Epithelial cell of prostate (primary cell): ENCODE measurements at places on chromosomes 7 and 10.

GRCh38 chr10:44934416-44935200, 23.5 kb downstream of the TMEM72 start:
- no peak for DNase-seq

- no peak for DNase-seq
Measured at GRCh38 chr7:4195660-4196059, 486.4 kb upstream of the FOXK1 start.

- no peak for DNase-seq
Measured at GRCh38 chr7:151843181-151843580, 33.7 kb downstream of the PRKAG2 start.

- DNase-seq: no peak
Measured at GRCh38 chr10:75408509-75408875, 6.9 kb upstream of the ZNF503 start.

DNA sequence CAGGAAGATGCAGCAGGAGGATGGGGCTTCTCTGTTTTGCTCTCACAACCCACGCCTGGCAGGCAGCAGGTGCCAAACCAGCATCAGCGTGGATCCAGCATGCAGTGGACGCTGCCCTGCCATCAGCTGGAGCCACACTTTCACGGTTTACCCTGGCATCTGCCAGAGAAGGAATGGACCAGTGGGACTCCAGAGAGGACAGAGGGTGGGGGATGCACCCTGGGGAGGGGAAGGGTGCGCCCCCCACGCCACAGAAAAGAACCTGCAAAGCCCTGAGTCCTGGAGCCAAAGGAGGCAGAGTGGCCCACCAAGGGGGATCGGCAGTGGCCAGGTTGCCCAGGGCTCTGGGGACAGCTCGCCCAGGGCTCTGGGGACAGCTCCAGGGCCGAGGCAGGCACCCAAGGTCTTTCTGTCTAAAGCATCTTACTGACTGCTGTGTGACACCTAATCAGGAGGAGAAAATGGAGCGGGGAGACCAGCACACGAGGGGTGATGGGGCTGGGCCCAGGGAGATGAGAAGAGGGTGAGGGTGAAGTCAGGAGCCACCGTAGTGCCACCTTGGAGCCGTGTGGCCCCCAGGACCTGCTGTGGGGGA, 225.1 kb downstream of the DNAJB6 start:
- no peak for DNase-seq

DNA sequence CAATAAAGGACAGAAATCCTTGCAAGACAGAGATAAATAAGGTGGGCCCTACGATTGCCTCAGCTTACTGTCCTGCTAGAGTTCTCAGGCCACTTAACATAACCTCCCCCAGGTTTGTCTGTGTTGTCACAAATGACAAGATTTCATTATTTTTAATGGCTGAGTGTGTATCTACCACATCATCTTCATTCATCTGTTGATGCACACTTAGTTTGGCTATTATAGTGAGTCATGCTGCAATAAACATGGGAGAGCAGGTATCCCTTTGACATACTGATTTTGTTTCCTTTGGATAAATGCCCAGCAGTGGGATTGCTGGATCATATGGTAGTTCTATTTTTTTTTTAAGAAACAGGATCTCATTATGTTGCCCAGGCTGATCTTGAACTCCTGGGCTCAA, 60.6 kb downstream of the PRTFDC1 start:
- peak; percentile 52 for DNase-seq

DNA sequence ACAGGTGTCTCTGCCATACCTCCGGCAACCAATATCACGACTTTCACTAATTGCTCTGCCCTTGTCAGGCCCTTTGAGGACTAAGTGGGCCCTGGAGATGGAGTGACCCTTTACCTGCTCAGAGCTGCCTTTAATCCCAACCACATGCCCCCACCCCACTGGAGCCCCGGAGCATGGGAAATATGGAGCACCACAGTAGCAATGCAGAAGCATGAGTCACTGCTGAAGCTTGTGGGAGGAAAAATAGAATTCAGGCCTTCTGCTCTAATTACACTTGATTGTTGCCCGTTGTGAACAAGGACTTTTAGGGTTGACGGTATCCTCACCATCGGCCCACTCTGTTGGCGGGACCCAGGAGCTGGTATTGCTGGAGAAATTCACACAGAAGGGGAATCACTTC, 52.5 kb upstream of the FRMD4A start:
- no peak for DNase-seq

- DNase-seq: no peak
Measured at GRCh38 chr10:92757066-92757710, 67.4 kb downstream of the HHEX start.

DNA sequence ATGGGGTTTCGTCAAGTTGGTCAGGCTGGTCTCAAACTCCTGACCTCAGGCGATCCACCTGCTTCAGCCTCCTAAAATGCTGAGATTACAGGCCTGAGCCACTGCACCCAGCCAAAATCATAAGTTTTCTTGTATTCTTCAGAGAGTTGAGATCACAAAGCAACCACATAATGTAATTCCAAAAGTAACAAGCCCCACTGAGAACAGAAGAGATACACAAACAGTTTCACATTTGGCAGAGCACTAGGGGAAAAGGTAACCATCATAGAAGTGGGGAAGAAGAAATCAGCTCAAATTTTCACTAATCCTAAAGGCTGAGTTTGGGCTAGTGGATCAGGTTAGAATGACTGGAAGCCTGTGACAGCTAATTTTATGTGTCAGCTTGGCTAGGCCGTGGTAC, 5.4 kb upstream of the CEP41 start:
- DNase-seq: no peak

DNA sequence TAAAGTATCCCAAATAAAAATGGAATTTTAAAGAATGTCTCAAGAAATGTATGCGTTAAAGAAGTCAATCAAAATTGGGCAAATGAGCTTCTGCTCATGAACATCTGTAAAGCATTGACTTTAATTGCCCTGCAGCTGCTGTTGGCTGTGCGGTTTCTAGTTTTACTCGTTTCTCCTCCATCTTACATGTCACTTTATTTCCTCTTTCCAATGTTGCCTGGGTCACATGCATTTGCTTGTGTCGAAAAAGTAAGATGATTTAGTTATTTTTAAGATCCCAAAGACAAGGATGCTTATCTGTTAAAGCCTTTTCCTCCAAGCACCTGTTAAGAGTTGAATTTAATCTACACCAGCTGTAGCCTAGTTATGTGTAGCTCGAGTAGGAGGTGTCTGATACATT, 310.4 kb downstream of the EXOC4 start:
- DNase-seq: no peak

GRCh38 chr10:75400771-75401568, 594 bp downstream of the ZNF503 start:
- no peak for DNase-seq

- DNase-seq: no peak
Measured at GRCh38 chr10:48309711-48310226, 3.3 kb downstream of the MAPK8 start.

- no peak for DNase-seq
Measured at GRCh38 chr7:108245523-108246226, 115.5 kb upstream of the LAMB4 start.

- DNase-seq: no peak
Measured at GRCh38 chr10:3772361-3773171, 12.4 kb downstream of the KLF6 start.

DNA sequence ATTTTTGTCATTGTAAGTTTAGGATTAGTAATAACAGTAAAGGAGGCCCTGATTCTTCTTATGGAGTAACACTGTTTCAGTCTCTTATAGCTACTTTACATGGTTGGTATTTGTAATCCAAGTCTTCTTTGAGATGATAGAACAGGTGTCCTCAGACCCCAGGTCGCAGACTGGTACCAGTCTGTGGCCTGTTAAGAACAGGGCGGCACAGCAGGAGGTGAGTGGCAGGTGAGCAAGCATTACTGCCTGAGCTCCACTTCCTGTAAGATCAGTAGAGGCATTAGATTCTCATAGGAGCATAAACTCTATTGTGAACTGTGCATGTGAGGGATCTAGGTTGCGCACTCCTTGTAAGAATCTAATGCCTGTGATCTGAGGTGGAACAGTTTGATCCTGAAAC, 77.3 kb downstream of the STK31 start:
- DNase-seq: no peak

DNA sequence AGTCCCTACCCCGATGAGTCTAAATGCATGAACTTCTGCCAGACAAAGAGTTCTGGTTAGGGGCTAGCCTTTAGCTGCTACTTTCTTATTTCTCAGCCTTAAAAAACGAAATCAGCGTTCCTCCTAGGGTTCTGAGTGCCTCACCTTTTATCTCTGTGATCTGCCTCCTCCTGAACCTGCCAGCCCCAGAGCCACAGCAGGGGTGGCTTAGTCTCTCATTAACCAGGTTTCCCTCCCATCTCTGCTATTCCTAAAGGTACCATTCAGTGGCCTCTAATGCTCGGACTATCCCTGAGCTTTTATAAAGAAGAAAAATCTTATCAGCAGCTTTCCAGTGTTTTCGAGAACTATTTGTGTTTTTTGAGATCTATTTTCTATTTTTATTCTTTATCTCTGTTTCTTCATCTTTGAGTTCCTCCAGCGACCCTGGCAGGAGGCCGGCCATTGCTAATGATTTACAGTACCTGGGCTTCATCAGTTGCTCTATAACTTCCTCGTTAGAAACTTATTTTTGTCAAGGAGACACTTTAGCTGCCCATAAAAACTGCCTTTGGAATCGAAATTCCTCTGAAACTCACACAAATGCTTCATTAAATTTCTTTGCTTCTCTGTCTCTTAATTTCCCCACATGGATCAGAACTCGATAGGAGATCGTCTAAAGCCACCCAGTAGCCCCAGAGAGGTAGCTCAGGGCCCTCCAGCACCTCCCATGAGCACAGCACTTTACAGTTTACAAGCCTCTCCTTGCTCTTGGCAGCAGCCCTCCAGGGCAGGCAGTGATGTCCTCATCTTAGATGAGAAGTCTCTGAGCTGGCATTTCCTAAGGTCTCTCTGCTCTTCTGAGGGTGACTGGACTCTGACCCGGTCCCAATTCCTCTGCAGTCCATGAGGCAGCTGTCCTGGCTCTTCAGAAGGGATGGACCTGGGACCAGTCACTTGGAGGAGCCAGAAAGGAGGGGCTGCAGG, 149.1 kb downstream of the EBF3 start:
- DNase-seq: no peak

- DNase-seq: no peak
Measured at GRCh38 chr10:120495226-120496009, 38.4 kb downstream of the PLPP4 start.

DNA sequence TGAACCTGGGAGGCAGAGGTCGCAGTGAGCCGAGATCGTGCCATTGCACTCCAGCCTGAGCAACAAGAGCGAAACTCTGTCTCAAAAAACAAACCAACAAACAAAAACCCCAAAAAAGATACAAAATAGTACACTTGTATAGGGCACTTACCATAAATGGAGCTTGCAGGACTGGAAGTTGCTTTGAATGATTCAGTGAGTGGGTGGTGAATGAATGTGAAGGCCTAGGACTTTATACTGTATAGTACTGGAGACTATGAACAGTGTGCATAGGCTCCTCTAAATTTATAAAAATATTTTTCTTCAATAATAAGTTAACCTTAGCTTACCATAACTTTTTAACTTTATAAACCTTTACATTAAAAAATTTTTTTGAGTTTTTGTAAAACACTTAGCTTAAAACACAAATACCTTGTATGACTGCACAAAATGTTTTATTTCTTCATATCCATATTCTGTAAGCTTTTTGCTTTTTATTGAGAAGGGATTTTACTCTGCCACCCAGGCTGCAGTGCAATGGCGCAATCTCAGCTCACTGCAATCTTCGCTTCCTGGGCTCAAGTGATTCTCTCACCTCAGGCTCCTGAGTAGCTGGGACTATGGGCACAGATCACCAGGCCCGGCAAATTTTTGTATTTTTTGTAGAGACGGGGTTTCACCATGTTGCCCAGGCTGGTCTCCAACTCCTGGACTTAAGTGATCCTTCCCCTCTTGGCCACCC, 6.9 kb upstream of the H2AZ2 start:
- DNase-seq: no peak

GRCh38 chr10:10421071-10421470, 596.6 kb upstream of the CELF2 start:
- no peak for DNase-seq

- no peak for DNase-seq
Measured at GRCh38 chr10:21315645-21316220, 209.7 kb downstream of the SKIDA1 start.

GRCh38 chr10:85668522-85668921, 698.1 kb downstream of the GRID1 start:
- DNase-seq: no peak

DNA sequence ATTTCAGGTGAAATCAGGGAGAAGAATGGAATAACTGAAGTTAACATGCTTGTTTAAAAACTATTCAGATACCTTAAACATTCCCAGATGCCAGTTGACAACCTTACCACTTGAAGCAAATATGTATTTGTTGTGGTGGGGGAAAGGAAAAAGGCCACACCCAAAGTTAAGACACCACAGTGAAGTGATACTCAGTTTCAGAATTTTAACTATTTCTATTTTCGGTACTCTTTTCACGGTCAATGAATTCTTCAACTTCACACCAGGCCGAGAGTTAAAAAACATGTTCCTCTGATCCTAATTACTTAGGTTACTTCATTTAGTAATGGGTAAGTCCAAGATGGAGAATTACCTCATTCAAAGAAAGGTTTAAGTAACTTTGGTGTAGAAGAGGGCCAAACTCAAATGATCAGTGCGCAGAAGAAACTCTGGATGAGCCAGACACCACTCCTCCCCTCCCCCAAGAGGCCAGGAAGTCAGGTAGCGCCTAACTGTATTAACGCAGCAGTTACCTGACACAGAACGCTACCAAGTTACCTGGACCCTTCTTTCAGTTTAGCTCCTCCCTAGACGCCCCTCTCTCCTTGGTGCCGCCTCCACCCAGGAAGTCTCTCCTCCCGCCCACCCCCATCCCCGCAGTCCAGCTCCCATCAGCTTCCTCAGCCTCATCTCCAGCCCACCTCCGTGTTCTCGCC, 700 bp downstream of the MTPN start:
- DNase-seq: no peak

- DNase-seq: no peak
Measured at GRCh38 chr10:97020452-97021400, 165.0 kb downstream of the SLIT1 start.

- DNase-seq: no peak
Measured at GRCh38 chr7:72492461-72493065, 80.4 kb upstream of the CALN1 start.

- DNase-seq: no peak
Measured at GRCh38 chr7:106015381-106016218, 52.5 kb downstream of the CDHR3 start.

GRCh38 chr7:128841921-128842673, 11.9 kb downstream of the FLNC start:
- no peak for DNase-seq

DNA sequence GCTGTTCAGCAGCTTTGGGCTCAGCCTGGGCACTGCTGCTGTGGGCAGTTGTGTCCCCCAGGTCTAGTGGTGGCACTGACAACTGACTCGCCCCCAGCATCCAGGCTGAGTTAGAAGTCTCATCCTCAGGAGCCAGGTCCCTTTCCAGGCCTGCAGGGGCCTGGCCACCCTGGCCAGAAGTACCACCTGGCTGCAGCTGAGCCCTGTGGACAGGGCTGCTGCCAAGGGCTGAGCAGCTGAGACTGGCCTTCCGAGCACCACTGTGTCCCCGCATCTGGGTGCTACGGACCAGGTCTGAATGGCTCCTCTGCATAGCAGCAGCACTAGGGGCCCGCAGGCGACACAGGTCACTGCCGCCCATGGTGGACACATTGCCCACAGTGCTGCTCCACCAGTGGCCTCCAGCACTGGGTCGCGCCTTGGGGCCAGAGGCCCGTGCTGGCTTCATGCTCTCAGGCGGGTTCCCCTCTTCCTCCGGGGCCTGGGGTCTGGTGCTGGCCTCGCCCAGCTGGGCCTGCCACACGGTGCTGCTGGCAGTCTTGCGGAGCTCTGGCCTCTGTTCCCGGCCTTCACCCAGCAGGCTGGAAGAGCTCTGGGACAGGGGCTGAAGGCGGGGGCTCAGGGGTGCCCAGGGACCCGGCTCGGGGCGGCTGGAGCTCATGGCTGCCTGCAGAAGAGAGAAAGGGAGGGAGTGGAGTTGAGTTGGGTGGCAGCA, 6.2 kb downstream of the GPRIN2 start:
- no peak for DNase-seq
